ENCODE measurements at places on chromosomes 1 and 21.

DNA sequence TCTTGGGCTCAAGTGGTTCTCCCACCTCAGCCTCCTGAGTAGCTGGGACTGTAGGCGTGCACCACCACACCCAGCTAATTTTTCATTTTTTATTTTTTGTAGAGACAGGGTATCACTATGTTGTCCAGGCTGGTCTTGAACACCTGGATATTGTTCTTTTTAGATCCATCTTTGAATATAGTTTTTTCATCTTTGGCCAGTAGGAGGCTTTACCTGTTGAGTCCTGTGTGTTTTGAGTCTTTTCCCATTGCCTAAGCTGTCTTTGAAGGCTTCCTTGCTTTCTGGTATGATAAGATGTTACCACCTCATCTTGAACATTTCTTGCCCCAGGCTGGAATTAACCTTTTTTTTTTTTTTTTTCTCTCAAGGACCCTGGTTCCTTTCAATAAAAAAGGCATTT is 387.8 kb upstream of the RUNX1 start:
- no peak for DNase-seq

GRCh38 chr21:32544697-32545096 is 40.6 kb downstream of the TCP10L start:
- no peak for DNase-seq

- DNase-seq: no peak
Observed at GRCh38 chr1:78577257-78578100, 42.8 kb upstream of the IFI44L start.

DNA sequence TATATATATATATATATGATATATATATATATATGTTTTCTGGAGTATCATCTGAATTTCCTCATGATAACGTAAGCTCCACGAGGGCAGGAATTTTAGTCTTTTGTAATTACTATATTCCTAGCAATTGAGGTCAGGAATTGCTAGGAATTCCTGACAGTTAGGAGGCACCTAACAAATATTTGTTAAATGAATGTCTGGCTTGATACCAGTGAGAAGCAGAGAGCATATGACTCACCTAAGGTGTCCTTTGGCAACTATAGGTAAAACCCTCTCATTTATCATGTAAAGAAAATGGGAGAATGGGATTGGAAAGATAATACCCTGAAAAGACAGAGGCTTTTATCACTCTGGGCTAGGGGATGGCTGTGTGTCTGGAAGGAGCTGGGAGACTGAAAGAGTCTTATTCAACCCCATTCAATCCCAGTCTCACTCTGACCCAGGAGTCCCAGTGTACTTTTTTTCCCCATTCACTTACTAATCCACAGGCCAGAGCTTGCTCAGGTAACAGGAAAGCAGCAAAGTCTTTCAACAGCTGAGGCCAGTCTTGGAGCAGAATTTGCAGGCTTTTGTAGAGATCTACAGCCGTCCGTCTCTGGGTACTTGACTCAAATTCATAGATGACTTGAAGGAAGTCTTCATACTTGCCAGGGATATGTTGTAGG is 71.2 kb downstream of the DAP3 start:
- no peak for DNase-seq

DNA sequence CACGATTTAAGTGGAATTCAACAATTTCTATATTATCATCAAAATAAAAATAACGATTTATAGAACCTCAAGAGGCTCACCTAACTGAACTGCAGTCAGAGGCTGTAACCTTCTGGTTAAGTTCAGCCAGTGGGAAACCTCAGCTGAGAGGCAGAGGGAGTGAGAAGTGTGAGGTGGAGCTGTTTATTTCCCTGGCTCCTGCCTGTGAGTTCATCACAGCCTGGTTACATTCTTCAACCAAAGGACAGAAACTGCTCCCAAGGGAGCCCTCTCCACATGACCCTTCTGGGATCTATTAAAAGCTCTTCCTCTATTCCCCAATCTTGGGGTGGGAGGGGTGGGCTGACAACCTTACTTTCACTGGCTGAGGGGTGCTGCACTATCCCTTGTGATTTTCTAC is 22.2 kb downstream of the DYNLT5 start:
- DNase-seq: no peak

GRCh38 chr1:2532485-2533160 is 2.6 kb upstream of the HES5 start:
- no peak for DNase-seq
